ENCODE measurements at places on chromosomes 12 and 14.

DNA sequence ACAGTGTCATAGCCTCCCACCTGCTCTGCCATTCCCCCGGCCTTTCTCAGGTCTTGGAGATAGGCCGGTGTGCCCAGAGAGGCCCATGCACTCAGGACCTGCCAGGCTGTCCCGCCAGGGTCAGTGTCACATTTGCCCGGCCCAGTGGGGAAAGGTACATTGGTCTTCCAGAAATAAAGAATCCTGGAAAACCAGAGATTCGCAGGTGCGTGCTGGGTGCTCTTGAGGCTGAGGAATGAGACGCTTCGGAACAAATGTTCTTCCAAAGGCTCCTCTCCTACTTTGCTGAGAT, 205.8 kb upstream of the RTL1 start:
- no peak for DNase-seq

GRCh38 chr12:104643093-104643818, 186.5 kb downstream of the CHST11 start:
- no peak for DNase-seq

DNA sequence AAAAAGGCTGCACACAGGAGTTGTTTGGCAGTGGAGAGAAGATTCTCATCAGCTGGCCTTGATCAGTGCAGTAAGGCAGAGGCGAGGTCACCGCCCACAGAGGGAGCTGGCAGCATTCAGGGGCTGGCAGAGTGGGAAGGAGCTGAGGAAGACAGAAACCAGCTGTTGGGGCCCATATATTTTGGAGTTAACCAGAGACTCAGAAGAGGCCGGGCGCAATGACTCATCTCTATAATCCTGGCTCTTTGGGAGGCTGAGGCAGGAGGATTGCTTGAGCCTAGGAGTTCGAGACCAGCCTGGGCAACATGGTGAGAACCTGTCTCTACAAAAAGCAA, 17.7 kb downstream of the SMCO2 start:
- DNase-seq: no peak

DNA sequence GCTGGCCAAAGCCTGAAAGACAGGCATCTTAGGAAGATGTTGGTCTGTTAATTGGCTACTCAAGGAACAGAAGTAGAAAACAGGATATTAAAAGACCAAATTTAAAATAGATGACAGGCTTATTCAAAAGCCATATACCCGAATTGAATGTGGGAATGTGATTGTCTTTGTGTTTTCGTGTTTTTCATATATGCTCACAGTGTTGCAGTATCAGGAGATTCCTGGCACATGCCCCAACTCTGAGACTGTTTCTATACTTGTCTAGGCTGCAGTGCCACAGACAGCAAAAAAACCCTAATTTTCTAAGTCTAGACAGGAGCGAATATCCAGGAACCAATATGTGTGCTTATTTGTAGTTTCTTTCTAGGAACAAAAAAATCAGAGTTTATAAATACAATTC, 57.4 kb upstream of the KRR1 start:
- DNase-seq: no peak

GRCh38 chr12:102562836-102563425, 82.6 kb upstream of the IGF1 start:
- no peak for DNase-seq

- DNase-seq: no peak
Measured at GRCh38 chr12:56521209-56521589, 421 bp upstream of the RBMS2 start.

GRCh38 chr14:55706893-55707292, 126.9 kb downstream of the KTN1 start:
- DNase-seq: no peak

- no peak for DNase-seq
Measured at GRCh38 chr14:70771781-70772212, 37.5 kb downstream of the MAP3K9 start.

- no peak for DNase-seq
Measured at GRCh38 chr14:52786887-52787286, 4.5 kb downstream of the GNPNAT1 start.

- DNase-seq: no peak
Measured at GRCh38 chr12:53057816-53058500, 8.1 kb downstream of the TNS2 start.

DNA sequence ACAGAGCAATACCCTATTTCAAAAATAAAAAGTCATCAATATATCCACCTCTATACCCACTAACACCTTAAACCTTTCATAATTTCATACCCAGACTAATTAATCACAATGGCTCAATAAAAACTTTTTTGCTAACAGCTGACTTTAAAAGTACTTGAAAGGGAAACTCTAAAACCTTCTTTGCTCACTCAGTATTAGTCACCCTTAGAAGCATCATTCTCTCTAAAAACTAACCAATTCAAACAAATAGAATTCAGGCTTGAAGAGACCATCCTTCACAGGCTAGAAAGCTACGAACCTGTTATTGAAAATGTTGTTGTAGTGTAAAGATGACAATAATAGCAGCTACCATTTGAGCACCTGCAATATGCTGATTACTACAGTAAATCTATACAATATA, 37.2 kb downstream of the HECTD1 start:
- DNase-seq: no peak

GRCh38 chr14:71267691-71268090, 360.4 kb downstream of the PCNX1 start:
- peak; percentile 43 for DNase-seq

All from OCI-M1 (cell line).